PC-3 (cell line): ENCODE measurements at places on chromosomes 7 and 10. TPM values are rescaled to one million over a fixed set of nuclear protein-coding genes. Genes with fewer than 3 reads are reported as not detected.

FGFR2 gene
- 0.17 and 0.36 TPM in 2 replicates for total RNA-seq

AOAH gene
- not detected in 2 replicates for total RNA-seq

ADCYAP1R1 gene
- total RNA-seq, result not detected in 2 replicates

LRIT2 gene
- total RNA-seq, result not detected in 2 replicates

ADCY1 gene
- total RNA-seq, result 3.1 and 3.4 TPM in 2 replicates

OGDHL gene
- 2.0 and 2.6 TPM in 2 replicates for total RNA-seq

COL17A1 gene
- total RNA-seq, result 1.2 and 1.6 TPM in 2 replicates

ALDH18A1 gene
- 63.4 and 70.3 TPM in 2 replicates for total RNA-seq

TRIL gene
- 0.12 and 0.29 TPM in 2 replicates for total RNA-seq

TCAF1 gene
- total RNA-seq, result 12.4 and 16.9 TPM in 2 replicates

GAD2 gene
- not detected in 2 replicates for total RNA-seq

GPAM gene
- total RNA-seq, result 5.4 and 6.2 TPM in 2 replicates

ADAM22 gene
- 4.4 and 5.9 TPM in 2 replicates for total RNA-seq

DNA sequence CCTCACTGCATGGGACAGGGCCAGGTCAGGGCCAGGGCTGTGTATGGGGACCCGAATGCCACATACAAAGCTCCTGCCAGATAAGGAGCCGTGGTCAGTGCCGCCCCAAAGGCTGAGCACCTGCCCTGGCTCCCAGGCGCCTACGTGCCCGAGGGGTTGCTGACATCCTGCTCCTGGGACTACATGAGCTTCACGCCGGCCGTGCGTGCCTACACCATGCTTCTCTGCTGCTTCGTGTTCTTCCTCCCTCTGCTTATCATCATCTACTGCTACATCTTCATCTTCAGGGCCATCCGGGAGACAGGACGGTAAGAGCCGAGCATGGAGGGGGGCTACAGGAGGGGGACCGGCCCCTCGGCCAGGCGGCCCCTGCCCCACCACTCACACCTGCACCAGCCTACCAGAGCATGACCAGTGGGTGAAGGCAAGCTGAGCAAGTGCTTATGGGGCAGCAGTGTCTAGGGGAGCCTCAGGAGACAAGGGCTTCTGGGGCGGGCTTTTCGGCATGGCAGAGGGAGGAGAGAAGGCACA lies 4.9 kb downstream of the OPN4 start:
- H3K27me3 ChIP-seq, result no peaks in the 10 kb centered on the region
- no peaks in the 10 kb centered on the region for H3K36me3 ChIP-seq
- no peak for DNase-seq
- H3K4me1 ChIP-seq, result no peaks in the 10 kb centered on the region
- H3K27ac ChIP-seq, result no peak overlapping the region

DNA sequence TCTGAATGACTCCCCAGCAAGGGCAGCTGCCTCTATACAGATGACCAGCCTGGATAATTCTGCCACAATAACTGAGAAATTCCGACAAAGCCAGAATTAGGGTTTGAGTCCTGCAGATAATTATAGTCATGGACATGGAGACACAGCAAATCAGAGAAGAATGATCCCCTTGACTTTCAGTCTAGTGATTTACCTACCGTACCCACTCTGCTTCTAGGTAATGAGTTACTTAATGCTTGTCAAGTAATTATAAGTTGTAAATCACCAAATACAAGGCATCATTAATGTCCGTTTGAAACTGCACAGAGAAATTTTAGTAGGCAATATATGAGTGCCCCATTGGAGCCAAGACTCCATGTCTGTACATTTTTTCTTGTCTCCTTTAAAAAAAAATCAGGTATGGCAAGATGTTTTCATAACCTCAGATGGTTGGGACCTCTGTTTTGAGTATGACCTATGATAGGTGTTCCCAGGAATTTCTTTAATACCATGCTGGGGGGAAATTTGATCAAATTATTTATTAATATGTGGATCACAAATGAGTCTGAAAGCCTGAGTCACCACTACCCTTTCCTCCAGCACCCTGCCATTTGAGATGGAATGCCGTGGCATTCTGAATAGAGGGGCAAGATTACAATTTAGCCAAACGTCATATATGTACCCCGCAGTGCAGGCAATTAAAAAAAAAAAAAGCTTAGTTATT lies 5.5 kb upstream of the ARID5B start:
- H3K27me3 ChIP-seq, result no peaks in the 10 kb centered on the region
- peak; percentile 78 for DNase-seq
- peaks cover 41% of the 10 kb centered on the region for H3K4me1 ChIP-seq
- H3K36me3 ChIP-seq, result no peaks in the 10 kb centered on the region

- H3K4me3 ChIP-seq, result no peak overlapping the region
- H3K27me3 ChIP-seq, result no peaks in the 10 kb centered on the region
- no peak overlapping the region for H3K27ac ChIP-seq
- no peak for DNase-seq
Measured at GRCh38 chr7:116595063-116595462, 70.2 kb downstream of the CAV1 start.

DNA sequence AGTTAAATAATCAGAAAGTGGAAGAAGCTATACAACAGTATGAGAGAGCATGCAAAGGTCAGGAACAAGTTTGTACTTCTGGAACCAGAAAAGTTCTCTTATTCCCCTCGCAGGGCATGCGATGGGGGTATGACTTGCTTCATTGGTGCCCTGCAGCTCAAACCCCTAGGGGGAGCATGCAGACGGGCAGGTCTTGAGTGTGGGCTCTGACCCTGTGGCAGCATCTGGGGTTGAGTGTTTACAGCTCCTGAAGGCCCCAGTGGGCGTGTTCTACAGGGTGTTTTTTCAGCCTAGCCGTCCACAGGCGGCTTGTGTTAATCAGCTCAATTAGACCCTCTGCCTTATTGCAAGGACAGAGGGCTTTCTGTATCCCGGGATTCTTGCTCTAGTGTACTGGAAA lies 44.5 kb downstream of the KIF20B start:
- no peaks in the 10 kb centered on the region; the same call in 1 of the 2 replicates for H3K36me3 ChIP-seq
- H3K27ac ChIP-seq, result no peak overlapping the region
- no peaks in the 10 kb centered on the region for H3K4me1 ChIP-seq
- H3K27me3 ChIP-seq, result no peaks in the 10 kb centered on the region
- DNase-seq, result no peak
- H3K4me3 ChIP-seq, result no peak overlapping the region

GRCh38 chr7:116702046-116702785 lies 30.2 kb downstream of the MET start:
- H3K4me1 ChIP-seq, result peaks cover 72% of the 10 kb centered on the region
- 0 out of 2 replicates have a peak overlapping the region, but pooled peaks have one; percentile 0 for H3K27ac ChIP-seq
- peaks cover 65% of the 10 kb centered on the region for H3K36me3 ChIP-seq
- DNase-seq, result peak; percentile 64

DNA sequence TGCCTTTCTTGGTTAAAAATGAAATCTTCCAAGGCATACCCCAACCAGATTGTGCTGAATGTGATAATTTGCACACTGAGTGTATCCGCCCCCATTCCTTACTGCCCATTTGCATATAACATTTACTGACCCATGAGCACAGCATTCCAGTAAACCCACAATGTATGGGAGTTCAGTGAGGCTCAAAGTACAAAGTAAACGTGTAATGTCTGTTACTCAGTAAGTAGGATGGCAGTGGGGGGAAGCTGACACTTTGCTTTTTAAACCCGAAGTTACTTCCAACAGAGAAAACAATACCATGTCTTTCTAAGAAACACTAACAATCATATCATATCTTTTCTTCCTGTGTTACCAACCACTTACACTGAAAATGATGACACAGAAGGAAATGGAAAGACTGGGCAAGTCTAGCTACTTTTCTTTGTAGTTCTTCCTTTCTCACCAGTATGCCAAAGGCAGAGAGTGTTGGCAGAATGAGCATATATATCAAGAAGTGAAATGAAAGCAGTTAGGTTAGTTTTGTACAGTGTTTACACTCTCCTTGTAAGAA lies 27.1 kb upstream of the SOSTDC1 start:
- no peaks in the 10 kb centered on the region for H3K27me3 ChIP-seq
- H3K27ac ChIP-seq, result peak overlapping the region; percentile 5; the same call in 1 of the 2 replicates
- H3K36me3 ChIP-seq, result no peaks in the 10 kb centered on the region
- DNase-seq, result peak; percentile 46
- no peak overlapping the region for H3K4me3 ChIP-seq

DNA sequence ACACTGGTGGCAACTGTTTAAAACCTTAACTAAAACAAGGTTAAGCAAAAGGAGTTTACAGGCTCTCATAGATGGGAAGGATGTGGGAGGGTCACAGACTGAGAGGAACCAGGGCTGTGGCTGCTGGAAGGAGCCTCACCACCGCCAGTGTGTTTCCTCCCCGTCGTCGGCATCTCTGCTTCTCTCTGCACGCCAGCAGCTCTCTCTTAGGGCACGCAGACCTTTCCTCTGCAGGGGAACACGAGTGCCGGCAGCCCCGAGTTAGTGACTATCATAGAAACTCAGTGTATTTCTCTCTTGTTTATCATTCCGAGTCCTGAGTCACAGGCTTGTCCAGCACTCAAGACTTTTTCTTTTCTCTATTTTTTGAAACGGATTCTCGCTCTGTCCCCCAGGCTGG lies 8.1 kb upstream of the SH2D4B start:
- no peak for DNase-seq
- no peaks in the 10 kb centered on the region for H3K36me3 ChIP-seq
- H3K4me1 ChIP-seq, result no peaks in the 10 kb centered on the region
- H3K27ac ChIP-seq, result no peak overlapping the region

DNA sequence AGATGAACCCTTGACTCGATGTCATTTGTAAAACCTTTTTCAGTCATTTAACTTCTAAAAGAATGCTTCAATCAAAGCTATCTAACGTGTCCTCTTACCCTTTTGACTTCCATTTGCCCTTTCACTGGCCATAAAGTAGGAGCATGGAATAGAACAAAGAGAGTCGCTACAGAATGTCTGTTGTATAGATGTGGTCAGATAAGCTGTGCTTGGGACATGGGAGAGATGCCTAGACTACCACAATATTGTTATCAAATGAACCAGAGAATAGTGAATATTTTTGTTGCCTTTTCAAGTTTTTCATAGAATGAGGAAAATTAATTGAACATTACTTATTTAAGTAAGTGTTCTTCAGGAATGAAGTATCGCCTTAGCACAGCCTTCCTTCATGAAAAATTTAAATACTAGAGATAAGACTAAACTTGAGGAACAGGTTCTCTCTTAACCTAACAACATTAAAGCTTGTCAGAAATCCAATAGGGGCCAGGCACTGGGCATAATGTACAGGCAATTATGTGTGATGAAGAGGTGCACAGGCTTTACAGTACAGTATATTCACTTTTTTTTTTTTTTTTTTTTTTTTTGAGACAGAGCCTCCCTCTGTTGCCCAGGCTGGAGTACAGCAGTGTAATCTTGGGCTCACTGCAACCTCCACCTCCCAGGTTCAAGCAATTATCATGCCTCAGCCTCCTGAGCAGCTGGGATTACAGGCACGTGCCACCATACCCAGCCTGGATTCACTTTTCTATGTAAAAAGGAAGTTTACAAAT lies 7.5 kb upstream of the KMT2E start:
- peaks cover 5% of the 10 kb centered on the region for H3K36me3 ChIP-seq
- H3K4me3 ChIP-seq, result no peak overlapping the region
- H3K4me1 ChIP-seq, result peaks cover 47% of the 10 kb centered on the region
- H3K27me3 ChIP-seq, result no peaks in the 10 kb centered on the region
- no peak overlapping the region for H3K27ac ChIP-seq

- H3K36me3 ChIP-seq, result no peaks in the 10 kb centered on the region
- no peaks in the 10 kb centered on the region for H3K27me3 ChIP-seq
- H3K4me3 ChIP-seq, result no peak overlapping the region
- H3K27ac ChIP-seq, result no peak overlapping the region
- DNase-seq, result no peak
- H3K4me1 ChIP-seq, result peaks cover 6% of the 10 kb centered on the region; the same call in 1 of the 2 replicates
Measured at GRCh38 chr10:114573330-114574045, 84.6 kb downstream of the ABLIM1 start.

- no peak for DNase-seq
- H3K27ac ChIP-seq, result no peak overlapping the region
- no peaks in the 10 kb centered on the region for H3K4me1 ChIP-seq
Measured at GRCh38 chr10:84925495-84925894, 597.1 kb downstream of the CCSER2 start.

DNA sequence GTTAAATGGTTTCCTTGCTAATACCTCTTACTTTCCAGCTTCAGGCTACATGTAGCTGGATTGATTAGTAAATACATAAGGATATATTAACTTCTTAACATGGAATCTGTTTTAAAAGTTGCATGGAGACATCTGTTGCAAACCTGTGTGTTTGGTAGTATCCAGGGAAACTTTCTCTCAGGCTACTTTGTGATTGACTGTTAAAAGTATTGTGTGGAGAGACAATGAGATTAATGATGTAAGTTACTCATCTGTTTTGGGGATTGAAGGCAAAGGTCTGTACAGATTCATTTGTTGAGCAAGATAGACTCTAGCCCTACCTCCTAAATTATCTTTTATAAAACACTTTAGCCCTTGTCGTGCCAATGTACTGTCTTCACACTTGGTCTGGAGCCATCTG lies 6.6 kb downstream of the CREB5 start:
- no peaks in the 10 kb centered on the region for H3K36me3 ChIP-seq
- H3K27me3 ChIP-seq, result peaks cover 6% of the 10 kb centered on the region; the same call in 1 of the 2 replicates
- no peak for DNase-seq
- no peak overlapping the region for H3K27ac ChIP-seq

- H3K4me1 ChIP-seq, result no peaks in the 10 kb centered on the region
- no peaks in the 10 kb centered on the region for H3K36me3 ChIP-seq
Measured at GRCh38 chr7:10216462-10216861, 757.2 kb upstream of the PHF14 start.

DNA sequence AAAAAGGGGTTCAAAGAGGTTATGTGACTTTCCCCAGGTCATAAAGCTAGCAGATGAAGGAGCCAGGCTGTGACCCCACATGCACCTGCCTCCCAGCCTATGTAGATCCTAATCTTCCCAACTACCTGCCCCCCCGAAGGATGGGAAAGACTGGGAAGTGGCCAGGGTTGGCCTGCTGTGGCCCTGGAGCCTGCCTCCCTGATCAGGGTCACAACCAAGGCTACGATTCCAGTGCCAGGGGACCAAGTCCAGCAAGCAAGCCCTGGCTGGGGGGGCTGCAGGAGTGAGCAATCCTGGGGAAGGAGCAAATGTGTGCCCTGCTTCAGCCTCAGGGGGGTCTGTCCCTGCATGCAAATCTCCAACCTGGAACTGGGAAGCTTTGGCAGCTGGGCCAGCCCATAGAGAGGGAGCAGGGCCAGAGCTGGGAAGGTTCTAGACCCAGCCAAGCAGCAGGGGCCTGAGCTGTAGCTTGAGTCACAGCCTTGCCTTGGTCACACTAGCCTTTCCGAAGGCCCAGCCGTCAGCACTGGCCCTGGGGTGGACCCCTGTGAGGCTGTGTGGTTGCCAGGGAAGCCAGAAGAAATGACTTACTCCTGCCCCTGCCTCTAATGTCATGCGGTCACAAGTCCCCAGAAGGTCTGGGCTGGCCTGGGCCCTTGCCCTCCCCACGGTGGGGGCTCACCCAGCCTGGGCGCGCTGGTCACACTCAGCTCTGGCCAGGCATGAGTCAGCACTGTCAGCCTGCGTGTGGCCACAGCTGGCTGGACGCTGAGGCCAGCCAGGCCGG lies 96.4 kb upstream of the ZMIZ1 start:
- peak overlapping the region; percentile 60 for H3K4me3 ChIP-seq
- H3K36me3 ChIP-seq, result no peaks in the 10 kb centered on the region
- peak overlapping the region; percentile 79 for H3K27ac ChIP-seq
- DNase-seq, result peak; percentile 83
- no peaks in the 10 kb centered on the region for H3K27me3 ChIP-seq

- H3K27ac ChIP-seq, result no peak overlapping the region
- no peaks in the 10 kb centered on the region for H3K36me3 ChIP-seq
- no peaks in the 10 kb centered on the region for H3K27me3 ChIP-seq
- H3K4me3 ChIP-seq, result no peak overlapping the region
Measured at GRCh38 chr7:12975412-12975811, 288.0 kb downstream of the ARL4A start.
